Cardiac septum (tissue), 1 donor: ENCODE measurements at places on chromosomes 1 and 21.

DNA sequence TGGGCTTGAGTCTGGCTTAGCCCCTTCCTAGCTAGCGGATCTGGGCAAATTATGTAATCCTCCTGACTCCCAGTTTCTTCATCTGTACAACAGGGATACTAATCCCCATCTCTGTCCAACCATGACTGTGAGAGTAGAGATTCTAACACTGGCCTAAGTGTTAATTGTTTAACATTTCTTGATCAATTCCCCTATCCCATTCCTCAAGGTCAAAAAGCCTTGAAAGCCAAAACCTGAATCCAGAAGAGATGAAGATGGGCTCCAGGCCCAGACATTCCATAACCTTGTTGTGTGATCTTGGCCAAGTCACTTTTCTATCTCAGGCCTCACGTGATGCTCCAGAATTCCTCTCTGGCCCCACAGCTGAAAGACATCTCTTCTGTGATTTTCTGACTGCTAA is 18.8 kb upstream of the PHLDA3 start:
- DNase-seq, result no peak

GRCh38 chr1:215529111-215529510 is 38.0 kb upstream of the KCTD3 start:
- no peak for DNase-seq

DNA sequence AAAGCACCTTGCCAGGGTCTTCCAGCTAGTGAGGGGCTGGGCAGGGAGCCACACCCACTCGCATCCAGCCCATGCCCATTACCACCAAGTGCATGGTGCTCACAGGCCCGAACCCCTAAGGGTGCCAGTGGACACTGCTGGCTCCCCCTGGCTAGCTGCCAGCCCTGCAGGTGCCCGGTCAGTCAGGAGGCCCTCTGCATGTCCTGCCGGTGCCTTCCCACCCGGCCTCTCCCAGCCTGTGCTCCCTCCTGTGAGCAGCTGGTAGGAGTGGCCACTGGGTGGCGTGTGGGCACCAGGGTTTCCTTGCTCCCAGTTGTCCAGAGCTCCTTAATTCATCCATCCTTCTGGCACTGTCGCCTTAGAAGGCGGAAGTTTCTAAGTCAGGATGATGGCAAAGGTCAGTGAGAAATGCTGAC is 33.4 kb downstream of the QSOX1 start:
- no peak for DNase-seq

DNA sequence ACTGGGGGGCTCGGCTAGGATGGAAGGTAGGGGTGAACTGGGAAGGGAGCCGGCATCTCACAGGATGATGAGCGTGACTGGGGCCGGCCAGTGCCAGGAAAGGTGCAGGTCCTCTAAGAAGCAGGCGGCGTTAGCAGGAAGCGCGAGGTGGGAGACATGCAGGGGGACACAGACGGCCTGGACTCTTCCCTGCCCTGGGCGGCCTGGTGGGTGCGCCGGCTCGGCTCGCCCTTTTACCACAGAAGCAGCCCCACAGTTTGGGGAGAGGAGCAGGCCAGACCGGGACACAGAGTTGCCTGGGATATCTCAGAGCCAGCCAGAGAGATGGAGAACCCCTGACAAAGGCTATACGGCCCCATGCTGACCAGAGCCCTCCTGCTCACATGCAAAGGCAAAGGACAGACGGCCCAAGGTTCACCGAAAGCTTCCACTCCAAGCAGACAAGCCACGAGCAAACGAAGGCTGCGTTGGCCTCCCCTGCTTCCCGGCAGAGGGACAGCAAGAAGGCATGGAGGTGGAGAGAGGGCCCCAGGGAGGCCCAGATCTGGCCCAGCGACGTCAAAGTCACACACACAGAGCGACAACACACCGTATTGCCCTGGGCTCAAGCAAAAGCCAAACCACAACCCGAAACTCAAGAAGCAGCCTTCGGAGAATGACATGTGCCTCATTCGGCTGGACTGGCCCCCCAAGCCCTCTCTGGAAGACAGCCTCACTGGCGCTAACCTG is 14.9 kb upstream of the ALDH4A1 start:
- no peak for DNase-seq

DNA sequence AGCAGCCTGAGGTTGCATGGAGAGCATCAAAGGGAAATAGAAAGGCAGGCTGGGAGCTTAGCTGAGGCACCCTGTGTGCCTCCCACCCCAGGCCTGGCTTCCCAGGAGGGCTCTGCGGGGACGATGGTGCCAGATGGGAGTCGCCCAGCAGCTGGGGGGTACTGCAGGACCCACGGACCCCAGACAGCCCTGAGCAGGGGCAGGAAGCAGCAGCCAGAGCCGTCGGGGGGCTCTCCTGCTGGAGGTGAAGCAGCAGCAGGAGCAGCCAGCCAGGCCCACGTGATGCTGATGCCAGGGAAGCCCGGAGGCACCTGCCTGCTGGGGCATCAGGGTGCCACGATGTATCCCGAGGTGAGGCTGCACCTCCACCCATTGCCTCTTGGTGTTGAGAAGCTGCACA is 20.4 kb downstream of the RAP1GAP start:
- no peak for DNase-seq

- no peak for DNase-seq
Observed at GRCh38 chr1:206442101-206442500, 28.2 kb upstream of the IKBKE start.

- no peak for DNase-seq
Observed at GRCh38 chr1:200265104-200265503, 144.7 kb downstream of the ZNF281 start.

- no peak for DNase-seq
Observed at GRCh38 chr21:31879241-31879650, 6.4 kb downstream of the HUNK start.

DNA sequence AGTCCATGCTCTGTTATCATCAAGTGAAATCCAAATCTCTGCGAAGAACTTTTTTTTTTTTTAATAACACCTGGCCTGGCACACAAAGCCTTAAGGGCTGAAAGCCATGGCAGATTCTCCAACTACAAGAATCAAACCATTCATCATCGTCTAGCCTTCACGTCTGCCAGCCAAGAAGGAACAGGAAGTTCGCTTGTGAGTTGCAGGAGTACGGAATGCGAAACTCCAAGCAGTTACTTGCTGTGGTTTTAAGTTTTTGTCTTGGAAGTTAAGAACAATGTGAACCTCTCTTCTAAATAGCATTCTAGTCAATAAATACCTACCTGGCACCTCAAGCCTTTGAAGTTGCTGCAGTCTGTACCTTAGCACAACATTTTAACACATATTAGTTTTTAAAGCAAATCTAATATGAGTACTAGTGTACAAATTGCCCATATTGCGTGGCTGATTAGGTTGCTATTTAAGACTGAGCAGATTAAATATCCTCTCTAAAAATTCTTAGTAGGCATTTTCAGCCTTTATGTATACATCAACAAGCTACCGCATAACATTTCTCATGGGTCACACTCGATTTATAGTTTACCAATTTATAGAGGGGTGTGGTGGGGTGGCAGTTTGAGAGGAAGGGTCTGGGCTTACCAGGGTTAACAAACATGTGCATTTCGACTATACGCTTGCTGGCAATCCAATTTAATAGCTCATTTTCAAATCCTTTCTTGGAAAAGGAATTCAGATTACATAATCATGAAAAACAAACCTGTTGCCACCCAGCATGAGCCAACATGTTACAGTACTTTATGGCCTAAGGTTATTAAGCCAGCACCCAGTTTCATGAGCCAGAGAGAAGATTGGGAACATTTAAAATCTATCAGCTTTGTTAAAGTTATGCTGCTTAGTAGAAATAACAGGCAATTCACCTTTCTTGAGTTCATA is 22.2 kb upstream of the PTPN14 start:
- no peak for DNase-seq

GRCh38 chr21:34801519-34802132 is 132.8 kb downstream of the CLIC6 start:
- no peak for DNase-seq

DNA sequence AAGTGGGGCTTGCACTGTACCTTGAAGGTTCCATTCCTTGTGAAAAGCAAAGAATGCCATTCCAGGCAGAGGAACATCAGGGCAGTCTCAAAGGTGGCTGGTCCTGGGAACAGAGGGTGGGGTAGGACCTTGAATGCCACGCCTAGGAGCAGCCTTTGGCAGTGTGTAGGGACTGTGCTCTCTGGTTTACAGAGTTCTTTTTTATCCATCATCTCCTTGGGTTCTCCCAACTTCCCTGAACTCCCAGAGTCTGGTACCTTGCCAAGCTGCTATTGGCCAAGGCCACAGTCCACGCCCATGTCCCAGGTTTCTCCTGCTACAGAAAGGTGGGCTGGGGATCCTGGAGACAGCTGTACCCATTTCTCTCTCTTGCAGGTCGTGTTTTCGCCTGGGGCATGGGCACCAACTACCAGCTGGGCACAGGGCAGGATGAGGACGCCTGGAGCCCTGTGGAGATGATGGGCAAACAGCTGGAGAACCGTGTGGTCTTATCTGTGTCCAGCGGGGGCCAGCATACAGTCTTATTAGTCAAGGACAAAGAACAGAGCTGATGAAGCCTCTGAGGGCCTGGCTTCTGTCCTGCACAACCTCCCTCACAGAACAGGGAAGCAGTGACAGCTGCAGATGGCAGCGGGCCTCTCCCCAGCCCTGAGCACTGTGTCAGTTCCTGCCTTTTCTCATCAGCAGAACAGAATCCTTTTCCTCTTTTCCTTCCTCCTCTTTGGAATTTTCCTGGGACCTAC is 15.3 kb upstream of the TRNAU1AP start:
- no peak for DNase-seq

- DNase-seq, result no peak
Observed at GRCh38 chr1:223829678-223830077, 16.1 kb downstream of the TP53BP2 start.

- no peak for DNase-seq
Observed at GRCh38 chr1:82225421-82226185, 424.9 kb downstream of the ADGRL2 start.

DNA sequence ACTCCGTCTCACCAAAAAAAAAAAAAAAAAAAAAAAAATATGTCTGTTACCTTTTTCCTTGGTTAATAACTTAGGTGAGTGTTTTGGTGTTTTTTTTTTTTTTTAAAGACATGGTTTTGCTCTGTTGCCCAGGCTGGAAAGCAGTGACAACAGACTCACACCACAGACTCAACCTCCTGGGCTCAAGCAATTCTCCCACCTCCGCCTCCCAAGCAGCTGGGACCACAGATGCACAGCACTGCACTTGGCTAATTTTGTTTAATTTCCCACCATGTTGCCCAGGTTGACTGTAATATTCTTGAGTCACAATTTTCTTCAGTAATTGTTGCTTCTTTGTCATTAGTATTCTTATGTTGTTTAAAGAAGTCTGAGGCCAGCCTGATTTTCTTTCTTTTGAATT is 149.2 kb upstream of the SYT6 start:
- DNase-seq, result no peak

- no peak for DNase-seq
Observed at GRCh38 chr21:16533692-16534407, 804.1 kb downstream of the USP25 start.

DNA sequence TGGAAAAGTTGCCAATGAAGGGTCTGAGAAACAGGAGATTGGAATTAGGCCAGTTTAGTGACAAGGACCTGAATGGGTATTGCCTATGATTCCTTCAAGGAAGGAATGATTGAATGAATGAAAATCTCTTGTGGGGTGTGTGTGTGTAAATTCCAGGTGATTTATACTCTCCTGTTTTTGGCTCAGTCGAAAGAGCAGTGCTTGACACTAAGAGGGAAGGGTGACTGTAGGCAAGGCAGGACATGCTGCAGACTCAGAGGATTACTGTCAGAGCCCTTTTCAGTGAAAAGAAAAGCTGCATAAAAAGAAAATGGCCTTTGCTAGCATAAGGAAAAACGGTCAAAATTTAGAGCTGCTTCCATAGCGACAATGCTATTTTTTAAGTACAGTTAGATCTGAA is 30.1 kb downstream of the C1orf21 start:
- DNase-seq, result no peak

DNA sequence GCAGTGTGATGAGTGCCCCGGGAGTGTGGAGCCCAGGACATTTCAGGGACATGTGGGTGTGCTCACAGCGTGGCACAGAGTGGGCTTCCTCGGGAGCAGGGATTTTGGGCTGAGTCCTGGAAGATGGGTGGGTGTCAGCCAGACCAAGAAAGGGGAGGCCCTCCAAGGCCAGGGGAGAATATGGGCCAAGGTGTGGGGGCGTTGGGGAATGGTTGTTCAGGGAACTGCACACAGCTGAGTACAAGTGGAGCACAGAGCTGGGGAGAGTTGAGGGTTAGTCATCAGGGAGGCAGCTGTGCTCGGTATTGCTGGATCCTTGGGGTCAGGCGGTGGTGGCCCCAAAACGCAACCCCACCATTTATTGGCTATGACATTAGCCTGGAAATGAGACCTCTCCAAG is 5.5 kb downstream of the POGK start:
- DNase-seq, result no peak

DNA sequence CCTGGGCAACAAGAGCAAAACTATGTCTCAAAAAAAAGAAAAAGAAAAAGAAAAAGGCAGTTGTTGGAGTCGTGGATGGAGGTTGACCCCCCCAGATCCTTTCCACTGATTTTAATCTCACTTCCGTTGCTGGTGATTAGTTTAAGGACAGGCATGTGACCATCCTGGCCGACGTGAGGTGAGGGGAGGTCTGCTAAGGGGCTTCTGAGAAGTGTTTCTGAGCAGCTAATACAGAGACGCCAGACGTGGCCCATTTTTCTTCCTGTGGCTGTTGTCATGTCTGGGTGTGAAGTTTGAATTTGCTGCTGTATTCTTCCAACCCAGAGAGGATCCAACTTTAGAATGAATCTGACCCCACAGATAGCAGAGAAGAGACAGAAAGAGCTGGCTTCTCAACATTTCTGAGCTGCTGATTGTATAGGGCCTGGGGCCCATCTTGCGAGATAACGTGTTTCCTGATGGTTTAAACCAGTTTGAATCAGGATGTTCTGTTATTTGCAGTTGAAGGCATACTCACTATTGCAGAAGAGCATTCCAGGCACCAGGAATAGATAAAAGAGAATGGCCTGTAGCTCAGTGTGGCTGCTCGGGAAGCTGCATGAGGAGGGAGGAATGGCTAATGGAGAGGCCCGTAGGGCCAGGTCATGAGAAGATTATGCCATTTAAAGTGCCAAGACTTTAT is 22.8 kb upstream of the SSBP3 start:
- DNase-seq, result no peak

DNA sequence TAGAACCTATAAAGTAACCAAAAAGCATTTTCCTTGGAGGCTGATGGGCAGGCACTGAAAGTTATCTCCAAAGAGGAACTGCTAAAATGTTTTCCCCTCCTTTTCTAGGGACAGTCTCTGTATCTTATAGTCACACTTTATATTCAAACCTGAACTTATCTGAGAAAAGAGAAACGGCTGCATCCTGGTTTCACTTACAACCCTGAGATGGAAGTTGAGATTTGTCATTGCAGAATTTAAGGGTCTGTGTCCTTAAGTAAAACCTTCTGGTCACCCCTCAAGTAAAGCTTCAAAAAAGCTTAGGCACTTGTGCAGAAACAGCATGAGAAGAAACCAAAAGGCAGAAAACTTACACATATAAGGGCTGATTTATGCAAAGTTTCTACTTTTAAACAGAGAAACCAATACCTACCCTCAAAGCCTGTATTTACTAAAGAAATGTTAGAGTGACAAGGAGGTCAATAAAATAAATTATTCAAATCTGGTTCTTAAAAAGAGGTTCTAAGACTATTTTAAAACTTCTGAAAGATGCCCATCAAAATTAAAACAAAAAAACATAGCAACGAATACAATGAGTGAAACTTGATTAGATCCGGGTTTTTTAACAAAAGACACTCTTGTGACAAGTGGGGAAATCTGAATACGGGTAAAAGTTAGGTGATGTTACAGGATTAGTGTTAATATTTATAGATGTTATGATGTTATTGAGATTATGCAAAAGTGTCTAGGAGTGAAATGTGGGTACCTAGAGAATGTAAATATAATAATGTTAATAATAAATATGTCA is 9.9 kb downstream of the CD58 start:
- DNase-seq, result no peak

GRCh38 chr1:2431103-2431502 is 18.7 kb upstream of the PEX10 start:
- no peak for DNase-seq

- DNase-seq, result no peak
Observed at GRCh38 chr1:44453798-44454349, 48.8 kb downstream of the RNF220 start.
